ENCODE measurements at places on chromosomes 3 and 15.

DNA sequence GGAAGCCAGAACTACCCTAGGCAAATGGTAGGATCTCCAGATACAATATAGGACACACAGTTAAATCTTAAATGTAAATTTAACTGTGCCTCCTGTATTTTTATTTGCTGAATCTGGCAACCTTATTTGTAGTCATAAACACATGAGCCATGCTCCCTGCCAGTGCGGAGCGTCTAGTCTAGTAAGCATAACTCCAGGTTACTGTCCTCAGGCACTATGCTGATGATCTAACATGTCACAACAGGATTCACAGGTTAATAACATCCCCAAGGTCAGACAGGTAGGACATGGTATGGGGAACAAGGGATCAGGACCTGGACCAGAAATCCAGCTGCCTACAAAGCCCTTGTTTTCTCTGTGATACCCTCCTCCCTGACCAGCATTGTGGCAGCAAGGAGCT lies 305.1 kb downstream of the CACNA2D3 start:
- no peak for DNase-seq

GRCh38 chr3:73674280-73674679 lies 49.5 kb upstream of the PDZRN3 start:
- no peak for DNase-seq

DNA sequence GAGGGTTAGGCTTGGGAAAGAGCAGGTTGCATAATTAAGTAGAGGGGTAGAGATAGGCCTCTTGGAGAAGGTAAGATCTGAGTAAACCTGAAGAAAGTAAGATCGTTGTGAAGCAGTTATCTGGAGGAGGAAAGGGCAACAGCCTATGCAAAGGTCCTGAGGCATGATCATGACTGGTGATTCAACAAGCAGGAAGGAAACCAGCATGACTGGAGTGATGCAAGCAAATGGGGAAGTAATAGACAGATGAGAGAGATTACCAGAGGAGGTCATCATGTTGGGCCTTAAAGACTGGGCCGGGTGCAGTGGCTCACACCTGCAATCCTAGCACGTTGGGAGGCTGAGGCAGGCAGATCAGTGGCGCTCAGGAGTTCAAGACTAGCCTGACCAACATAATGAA lies 360.2 kb downstream of the EPHB1 start:
- no peak for DNase-seq

- DNase-seq = no peak
Observed at GRCh38 chr3:80993241-80993945, 768.1 kb downstream of the GBE1 start.

DNA sequence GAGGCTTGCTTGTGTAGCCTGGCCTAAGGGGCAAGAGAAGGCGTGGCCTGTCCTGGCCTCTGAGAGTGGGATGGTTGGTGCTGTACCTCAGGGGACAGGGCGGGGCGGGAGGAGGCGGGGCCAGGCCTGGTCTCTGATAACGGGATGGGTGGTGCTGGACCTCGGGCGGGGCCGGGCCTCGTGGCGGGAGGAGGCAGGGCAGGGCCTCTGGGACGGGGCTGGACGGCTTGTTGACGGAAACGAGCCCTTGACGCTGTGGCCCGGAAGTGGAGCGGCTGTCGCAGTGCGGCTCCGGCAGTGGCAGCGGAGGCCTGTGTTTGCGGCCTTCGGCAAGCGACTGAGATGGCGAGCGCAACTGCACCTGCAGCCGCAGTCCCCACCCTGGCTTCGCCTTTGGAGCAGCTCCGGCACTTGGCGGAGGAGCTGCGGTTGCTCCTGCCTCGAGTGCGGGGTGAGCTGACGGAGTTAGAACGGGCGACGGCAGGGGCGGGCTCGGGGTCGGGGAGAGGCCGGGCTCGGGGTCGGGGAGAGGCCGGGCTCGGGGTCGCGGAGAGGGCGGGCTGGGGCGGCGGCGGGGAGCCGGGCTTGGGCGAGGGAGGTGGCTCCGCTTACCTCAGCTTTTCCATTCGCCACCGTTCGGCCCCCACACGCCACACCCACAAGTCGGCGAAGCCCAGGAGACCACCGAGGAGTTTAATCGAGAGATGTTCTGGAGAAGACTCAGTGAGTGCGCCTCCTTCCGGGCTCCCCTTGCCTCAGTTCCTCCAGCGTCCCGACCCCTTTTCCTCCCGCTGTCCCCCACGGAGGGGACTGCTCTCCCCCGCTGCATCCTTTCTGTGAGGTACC lies at the start of gene CCNDBP1:
CCNDBP1 (plus strand) TSS at position 247 of the 846 bp plus-strand sequence; CDS start at position 343, 96 bp downstream.
- peak; percentile 96 for DNase-seq

GRCh38 chr3:127165036-127165435 lies 27.9 kb upstream of the PRR23E start:
- DNase-seq = no peak

- no peak for DNase-seq
Observed at GRCh38 chr15:91282486-91282885, 182.4 kb downstream of the SV2B start.

DNA sequence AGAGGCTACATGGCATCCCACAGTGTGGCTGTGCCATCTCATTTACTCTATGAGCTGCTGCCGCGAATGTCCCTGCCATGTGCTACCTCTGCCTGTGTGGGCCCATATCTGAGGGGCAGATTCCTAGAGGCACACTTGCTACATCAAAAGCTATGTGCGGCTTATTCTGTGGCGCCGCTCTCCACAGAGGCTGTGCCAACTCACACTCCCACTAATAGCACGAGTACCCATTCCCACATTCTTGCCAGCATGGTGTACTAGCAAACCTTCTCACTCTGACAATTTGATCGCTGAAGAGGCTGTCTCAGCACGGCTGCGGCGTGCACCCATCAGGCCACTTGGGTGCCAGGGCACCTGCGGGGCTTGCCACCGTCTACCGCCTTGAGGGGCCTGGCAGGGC lies 31.2 kb upstream of the MUSTN1 start:
- no peak for DNase-seq

DNA sequence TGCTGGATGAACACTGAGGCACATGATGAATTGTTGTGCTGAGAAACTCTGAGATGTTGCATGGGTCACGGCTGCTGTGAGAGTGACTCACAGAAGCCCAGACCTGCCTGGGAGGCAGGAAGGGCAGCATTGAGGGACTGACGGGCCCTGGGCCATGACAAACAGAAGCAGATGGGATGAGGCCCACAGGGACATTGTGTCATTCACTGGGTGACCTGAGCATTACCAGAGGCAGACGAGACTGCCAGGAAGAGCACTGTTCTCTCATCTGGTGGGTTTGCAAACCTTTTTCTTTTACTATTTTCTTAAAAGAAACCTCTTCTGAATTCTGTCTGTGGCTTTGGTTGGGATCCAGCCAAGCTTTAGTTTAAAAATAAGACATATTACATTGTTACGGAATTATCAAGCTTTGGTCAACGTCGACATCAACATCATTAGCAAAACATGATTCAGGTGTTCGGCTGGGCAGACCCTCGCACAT lies 67.8 kb downstream of the BDH1 start:
- no peak for DNase-seq

- no peak for DNase-seq
Observed at GRCh38 chr15:60095711-60096110, 91.6 kb downstream of the FOXB1 start.

GRCh38 chr3:71393093-71393492 lies 190.4 kb downstream of the FOXP1 start:
- no peak for DNase-seq

DNA sequence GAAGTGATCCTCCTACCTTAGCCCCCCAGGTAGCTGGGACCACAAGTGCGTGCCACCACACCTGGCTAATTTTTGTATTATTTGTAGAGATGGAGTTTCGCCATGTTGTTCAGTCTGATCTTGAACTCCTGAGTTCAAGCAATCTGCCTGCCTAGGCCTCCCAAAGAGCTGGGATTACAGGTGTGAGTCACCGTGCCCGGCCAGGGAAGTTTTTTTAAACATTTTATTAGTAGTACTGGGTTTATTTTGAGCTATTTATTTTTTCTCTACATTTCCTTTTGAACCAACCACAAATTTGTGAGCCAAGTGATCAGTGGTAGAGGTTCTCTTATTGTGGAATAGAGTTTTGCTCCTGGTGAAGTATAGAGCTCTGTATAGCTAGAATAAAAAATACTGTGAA lies 33.7 kb downstream of the ARMC8 start:
- DNase-seq = no peak

GRCh38 chr3:60095516-60095915 lies 1045.7 kb upstream of the CFAP20DC start:
- DNase-seq = no peak

- no peak for DNase-seq
Observed at GRCh38 chr3:11276901-11277300, 4.7 kb downstream of the ATG7 start.

- DNase-seq = no peak
Observed at GRCh38 chr3:102165367-102165766, 269.4 kb upstream of the ZPLD1 start.

DNA sequence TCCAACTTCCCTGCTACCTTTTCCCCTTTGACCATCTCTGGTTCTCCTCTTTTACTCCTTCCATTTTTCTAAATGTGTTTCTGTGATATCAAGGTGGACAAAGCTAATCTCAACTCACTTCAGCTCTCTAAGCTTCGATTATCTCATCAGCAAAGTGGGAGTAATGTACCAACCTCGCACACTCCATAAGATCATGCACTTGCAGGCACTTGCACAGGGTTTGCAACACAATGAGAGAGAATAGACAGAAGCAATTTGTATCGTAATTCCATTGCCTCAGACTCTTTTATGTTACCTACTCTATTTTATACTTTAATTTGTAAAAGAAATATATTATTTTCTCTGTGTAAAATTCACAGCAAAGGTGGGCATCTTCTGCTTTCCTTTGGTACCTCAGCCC lies 7.0 kb upstream of the POLQ start:
- no peak for DNase-seq

- DNase-seq = no peak
Observed at GRCh38 chr15:90552162-90552928, 22.6 kb downstream of the CRTC3 start.

DNA sequence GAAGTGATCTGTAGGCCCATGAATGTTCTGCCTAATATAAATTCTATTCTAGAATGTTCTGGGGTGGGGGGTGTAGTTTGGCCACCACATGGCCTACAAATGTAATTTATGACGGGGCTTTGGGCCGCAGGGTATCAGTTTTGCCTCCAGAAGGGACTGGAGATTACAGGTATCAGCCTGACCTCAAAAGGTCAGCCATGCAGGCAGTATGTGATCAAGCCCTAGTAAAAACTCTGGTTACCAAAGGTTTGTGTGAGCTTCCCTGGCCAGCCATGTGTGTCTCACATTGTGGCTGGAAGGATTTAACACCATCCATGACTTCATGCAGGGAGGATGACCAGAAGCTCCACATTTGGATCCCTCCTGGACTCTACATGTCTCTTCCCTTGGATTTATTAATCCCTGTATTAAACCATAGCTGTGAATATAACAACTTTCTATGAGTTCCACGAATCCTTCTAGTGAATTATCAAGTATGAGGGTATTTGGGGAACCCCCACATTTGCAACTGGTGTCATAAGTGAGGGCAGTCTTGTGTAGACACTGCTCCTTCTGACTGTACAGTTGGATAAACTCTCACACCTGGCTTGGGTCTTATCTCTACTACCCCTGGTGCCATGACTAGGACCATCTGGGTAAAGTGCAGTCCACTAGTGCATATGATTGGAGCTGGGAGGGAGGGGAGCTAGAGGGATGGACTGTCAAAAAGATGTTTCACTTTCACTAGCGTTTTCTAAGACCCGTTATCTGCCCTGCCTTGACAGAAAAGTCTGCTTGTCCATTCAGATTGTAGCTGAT lies 50.0 kb upstream of the RFX7 start:
- no peak for DNase-seq

DNA sequence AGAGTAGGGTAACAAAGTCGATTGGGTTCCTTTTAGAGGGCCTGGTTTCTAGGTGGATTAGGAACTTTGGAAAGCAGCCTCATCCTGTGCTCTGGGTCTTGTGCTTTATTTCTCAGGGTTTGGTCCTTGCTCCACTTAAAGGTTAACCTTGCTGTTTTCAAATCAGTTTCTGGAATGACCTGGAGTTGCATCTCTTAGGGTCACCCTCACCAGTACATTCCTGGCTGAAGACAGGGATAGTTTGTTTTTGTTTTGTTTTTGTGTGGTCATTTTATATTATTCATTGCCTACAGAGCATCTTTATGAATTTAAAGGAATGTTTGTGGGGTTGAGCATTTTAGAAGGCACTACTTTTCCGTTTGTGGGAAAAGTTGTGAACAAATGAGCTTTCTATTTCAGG lies 45.5 kb upstream of the ZNF280D start:
- no peak for DNase-seq

DNA sequence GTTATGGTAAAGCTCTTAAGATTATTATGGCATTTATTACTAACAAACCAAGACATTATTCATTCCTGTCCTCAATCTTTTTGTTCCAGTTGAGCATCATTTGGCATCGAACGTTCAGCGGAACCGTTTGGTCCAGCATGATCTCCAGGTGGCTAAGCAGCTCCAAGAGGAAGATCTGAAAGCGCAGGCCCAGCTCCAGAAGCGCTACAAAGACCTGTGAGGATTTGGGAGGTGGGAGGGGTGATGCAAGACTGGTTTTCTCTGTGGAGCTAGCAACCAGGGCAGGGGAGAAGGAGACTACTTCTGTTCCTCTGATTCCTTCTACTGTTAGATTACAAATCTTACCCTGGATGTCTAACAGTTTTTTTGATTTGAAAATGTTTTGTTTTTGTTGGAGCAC lies 27.6 kb upstream of the UTS2B start:
- DNase-seq = no peak

DNA sequence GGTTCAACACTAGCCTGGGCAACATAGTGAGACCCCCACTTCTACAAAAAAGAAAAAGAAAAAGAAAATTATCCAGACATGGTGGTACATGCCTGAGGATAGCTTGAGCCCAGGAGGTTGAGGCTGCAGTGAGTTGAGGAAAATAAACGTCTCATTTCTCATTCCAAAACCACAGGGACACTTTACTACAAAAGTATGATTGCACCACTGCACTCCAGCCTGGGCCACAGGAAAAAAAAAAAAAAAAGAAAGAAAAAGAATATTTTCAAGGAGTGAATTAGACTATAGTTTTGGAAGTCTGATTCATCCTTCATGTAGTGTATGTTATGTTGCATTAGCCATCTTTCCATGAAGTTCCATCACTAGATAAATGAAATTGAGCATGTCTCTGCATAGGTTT lies 149.5 kb upstream of the THBS1 start:
- no peak for DNase-seq

DNA sequence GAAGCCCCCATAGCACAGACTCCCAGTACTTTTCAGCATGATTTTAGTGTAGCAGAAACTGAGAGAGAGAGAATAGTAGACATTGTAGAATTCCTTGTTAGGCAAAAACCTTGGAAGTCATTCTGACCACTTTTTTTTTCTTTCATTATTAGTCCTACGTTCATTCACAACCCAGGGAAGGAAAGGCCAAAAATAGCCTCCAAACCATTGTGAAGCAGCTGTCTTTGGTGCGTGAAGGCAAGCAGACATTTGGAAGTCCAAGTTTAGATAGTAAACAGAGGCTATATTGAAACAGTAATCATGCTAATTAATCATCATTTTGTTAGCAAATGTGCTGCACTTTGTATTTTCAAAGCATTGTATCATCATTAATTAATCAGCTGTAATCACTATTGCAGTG lies 34.5 kb downstream of the CCDC54 start:
- DNase-seq = no peak

DNA sequence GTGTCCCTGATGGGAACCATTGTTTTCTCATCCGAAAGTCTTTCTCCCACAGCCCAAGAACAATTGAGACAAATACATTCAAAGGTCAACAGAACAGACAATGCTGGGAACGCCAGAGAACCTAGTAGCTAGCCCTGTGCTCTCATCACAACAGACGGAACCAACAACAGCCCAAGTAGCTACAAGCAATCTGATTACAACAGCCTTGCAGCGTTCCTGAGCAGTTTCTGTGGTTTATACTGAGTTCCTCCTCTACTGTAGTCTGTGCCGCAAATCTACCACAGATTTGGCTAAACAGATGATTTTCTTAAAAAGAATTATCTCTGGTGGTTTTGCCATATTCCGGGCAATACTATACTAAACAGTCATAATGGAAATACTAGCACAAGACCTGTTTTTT lies 435.6 kb downstream of the MECOM start:
- peak; percentile 90 for DNase-seq

All from T-helper 2 cell (primary cell).